ENCODE measurements at places on chromosomes 4 and X.

DNA sequence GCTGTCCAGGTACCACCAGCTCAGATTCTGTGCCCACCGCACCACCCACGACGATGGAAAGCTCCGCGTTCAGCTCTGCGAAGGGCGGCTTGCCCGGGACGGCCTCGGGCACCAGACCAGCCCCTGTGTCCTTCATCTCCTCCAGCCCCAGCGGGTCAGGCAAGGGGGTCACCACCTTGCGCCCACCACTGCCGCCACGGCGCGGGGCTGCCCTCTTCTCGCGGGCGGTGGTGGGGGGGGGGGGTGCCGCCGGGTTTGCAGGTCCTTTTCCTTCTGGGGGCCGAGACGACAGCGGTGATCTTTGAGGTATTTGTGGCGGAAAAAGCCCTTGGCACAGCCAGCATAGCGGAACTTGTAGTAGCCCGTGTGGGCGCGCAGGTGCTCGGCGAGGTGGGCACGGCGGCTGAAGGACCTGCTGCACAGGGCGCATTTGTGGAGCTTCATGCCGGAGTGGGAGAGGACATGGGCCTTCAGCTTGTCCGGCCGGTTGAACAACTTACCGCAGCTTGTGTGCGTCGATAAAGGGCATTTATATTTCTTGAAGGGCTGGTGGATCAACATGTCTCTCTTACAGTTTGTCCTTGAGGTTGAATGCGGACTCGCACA lies 50.9 kb downstream of the CFAP299 start:
- no peak for DNase-seq

- no peak for DNase-seq
Observed at GRCh38 chr4:134700251-134700650, 498.7 kb upstream of the PABPC4L start.

GRCh38 chrX:149145845-149146285 lies 359.2 kb downstream of the IDS start:
- no peak for DNase-seq

GRCh38 chrX:20059467-20060128 lies 57.1 kb downstream of the MAP7D2 start:
- no peak for DNase-seq

- DNase-seq, result no peak
Observed at GRCh38 chrX:148958901-148959300, 458.5 kb downstream of the AFF2 start.

GRCh38 chr4:165325732-165326512 lies 1.5 kb upstream of the MSMO1 start:
- DNase-seq, result no peak

DNA sequence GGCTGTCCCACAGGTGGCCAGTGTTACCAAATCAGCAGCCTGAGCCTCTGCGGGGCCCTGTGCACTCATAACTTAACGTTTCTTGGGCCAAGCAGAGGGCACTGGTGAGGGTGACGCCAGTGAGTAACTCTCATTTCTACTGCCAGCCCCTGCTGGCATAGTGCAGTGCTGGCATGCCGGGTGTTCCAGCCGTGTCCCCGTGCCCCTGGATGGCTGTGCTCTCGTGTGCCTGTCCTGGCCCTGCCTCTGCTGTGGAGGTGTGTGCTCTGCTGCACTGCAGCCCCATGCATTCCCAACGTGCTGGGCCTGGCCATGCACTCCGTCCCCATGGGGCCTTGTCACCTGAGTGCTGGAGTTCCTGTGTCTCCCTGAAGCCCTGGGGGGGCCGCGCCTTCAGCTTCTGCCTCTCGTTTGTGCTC lies 14.7 kb downstream of the TBC1D14 start:
- no peak for DNase-seq

- peak; percentile 64 for DNase-seq
Observed at GRCh38 chrX:111098874-111099273, 2.9 kb downstream of the PAK3 start.

- no peak for DNase-seq
Observed at GRCh38 chr4:78410676-78411075, 140.9 kb upstream of the ANXA3 start.

DNA sequence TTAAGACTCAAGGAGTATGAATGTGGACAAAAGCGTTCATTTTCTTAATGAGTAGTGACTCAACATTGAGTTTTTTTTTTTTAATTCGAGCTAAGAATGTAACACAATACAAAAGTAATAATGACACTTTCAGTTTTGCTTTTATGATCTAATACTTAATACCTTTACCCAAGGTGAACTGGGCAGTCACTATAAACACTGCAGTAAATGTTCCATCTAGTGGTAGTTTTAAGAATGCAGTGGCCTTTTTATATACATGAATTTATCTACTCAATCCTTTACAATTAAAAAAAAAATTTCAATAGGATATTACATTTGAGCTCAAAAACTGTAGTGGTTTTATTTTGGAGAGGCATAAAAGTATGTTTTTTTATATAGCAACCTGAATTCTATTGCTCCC lies 33.9 kb downstream of the PDK3 start:
- DNase-seq, result no peak

- no peak for DNase-seq
Observed at GRCh38 chr4:75289914-75290582, 224.2 kb downstream of the RCHY1 start.

GRCh38 chr4:40448875-40449274 lies 113.7 kb downstream of the CHRNA9 start:
- DNase-seq, result no peak

DNA sequence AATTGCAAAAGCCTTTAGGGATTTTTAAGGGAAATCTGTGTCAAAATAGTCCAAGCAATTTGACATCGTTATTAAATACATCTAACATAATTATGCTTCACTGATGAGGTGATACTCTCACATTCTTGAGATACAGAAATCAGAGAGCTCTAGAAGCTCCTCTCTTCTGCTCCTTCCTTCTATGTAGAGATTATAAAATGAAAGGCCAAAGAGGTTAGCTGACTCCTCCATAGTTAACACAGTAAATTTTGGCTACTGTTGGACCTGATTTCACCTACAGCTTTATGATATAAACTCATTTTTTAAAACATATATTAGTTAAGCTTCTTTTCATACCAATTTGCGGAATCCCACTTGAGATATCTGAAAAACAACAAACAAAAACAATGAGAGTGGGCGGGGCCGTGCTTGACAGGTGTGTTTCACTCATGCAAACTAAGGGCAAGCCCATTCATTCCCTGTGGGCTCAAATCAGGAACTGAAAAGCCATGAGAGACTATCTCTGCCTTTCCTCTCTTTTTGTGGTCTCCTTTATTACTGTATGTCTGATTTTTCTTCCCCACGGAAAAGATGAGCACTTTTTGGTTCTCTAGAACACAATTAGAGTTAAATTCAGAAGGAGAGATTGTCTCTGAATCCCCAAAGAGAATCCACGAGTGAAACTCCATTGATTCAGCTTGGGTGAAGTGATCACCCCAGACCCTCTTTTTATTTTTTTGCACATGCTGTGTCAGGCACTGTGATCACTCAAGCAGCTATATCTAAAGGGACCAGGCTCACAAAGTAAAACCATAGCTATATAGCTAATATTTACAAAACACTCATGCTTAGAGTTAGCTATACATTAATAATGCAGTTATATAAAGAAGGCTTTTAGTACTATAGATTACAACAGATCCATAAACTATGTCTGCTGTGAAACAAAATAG lies 566.3 kb downstream of the IL15 start:
- DNase-seq, result no peak

GRCh38 chrX:3142259-3143042 lies 101.2 kb downstream of the ARSF start:
- DNase-seq, result no peak

- DNase-seq, result no peak
Observed at GRCh38 chr4:167779280-167779679, 313.1 kb upstream of the ANXA10 start.

DNA sequence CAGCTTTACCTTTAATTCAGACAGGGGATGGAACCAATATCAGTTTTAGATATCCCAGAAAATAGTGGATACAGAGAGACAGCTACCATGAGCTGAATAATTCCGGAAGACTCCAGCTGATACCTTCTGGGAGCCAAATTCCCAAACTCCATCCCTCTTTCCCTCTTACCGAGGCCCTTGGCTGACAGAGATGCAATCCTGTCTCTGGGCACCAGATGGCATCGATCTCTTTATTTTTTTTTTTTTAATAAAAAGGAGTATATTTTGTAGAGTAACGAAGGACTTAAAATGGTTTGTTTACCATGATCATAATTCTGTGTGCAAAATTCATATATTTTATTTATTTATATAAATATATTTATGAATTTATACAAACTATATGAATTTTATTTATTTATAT lies 31.0 kb downstream of the RAB40A start:
- DNase-seq, result no peak

- DNase-seq, result no peak
Observed at GRCh38 chr4:147938496-147938895, 206.6 kb downstream of the ARHGAP10 start.

GRCh38 chr4:53963781-53964180 lies 100.6 kb downstream of the CHIC2 start:
- DNase-seq, result no peak

GRCh38 chrX:136541294-136541693 lies 9.3 kb downstream of the VGLL1 start:
- no peak for DNase-seq

DNA sequence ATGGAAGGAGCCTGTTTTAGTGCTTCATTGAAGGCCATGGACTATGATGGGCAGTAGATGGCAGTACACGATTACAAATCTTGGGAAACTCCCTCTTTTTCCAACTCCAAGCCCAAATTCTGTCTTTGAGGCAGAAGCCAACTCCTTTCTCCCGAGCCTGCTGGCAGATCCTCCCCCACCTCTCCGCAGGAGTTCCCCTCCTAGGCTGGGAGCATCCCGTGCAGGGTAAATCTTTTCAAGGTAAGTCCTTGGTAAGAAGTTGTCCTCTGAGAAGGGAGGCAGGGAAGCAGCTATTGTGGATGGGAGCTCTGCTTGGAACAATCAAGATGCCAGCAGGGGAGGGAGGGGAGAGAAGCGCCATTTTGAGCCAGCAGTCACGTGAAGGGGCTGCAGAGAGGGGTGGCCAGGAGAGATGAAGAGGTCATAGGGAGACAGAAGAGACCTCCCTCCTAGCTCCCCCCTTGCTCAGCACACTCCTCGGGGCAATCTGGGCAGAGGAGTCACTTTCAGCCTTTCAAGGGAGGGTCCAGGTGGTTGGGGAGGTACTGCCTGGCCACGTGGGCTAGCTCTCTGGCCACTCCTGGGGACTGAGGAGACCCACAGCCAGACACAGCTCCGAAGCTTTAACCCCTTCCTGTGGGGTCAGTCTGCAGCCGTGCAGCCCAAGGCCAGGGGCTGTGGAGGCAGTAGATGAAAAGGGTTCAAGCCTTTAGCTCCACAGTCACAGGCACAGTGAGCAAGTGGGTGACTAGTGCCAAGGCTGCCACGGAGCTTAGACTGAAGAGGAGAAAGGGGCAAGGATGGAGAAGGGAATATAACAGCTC lies 9.6 kb downstream of the CC2D2A start:
- DNase-seq, result no peak

DNA sequence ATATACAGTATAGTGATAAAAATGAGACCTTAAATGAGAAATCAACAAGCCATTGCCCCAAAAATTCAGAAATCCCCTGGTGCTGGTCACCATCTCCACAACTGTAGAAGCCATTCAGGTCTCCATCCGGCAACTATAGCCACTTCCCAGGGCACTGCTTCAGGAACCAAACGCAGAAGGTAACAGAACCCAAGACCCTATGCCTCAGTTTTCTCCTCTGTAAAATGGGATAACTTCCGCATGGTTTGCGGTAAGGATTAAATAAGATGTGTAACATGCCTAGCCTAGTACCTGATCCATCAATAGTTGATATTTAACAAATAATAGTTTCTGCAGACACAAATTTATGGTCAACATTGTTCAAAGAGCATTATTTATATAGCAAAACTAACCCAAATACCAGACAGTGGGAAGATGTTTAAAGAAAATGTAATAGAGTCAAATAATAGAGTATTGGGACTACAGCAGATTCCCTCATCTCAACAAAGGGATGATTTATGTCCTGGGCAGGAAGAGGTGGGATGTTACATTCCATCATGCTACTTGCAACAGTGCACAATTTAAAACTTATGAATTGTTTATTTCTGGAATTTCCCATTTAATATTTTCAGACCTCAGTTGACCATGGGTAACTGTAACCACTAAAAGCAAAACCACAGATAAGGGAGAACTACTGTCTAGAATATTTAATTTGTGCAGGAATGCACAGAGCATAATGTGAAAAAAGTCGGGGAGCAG lies 30.0 kb downstream of the IRF2 start:
- DNase-seq, result no peak

DNA sequence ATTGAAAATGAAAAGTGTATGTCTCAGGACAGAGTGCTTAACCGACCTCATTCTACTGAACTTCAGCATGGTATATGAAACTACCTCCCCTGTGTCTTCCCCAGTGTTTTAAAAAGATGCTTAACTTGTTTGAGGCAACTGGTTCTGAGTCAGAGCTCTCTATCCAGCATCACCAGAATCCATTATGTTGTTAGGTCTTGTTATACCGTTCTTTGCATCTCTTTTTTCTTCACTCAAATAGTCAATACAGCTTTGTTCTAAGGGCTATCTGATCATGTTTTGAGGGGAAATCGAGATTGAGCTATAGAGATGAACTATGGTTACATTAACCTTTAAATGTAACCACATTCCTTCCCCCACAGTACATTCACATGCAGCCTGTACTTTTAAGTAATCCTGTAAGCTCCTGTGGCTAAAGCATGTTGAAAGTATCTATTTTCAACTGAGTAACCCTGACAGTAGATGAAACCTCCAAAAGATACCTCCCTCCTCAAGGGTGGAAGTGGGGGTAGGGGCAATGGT lies 514.4 kb downstream of the RPA4 start:
- DNase-seq, result no peak

- no peak for DNase-seq
Observed at GRCh38 chrX:128458888-128459287, 406.7 kb upstream of the ACTRT1 start.

DNA sequence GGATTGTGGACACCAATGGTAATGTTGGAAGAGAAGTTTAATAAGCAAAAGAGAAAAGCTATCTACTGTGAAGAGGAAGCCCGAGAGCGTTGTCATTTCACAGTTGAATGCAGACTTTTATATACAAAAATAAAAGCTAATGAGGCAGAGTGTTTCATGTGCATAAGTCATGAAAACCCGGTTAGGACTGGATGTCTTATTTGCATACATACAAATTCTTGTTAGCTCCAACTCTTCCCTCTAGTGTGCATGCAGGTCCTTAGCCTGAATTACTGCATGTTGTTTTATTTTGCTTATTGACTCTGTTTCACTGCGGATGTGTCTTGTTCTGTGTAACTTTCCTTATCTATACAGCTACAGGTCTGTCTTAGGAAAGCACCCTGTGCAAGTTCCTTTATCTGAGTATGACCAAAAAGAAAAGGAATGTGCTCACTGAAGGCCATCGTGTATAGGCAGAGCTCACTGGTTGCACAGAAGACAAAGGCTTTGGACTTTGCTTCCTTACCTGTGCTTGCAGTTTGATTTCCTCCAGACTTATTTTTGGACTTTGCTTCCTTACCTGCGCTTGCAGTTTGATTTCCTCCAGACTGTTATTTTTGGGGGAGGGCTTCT lies 25.1 kb upstream of the UGT2B11 start:
- DNase-seq, result no peak
